ENCODE measurements at places on chromosomes 7 and 10.

GRCh38 chr7:7098280-7098818 is 84.0 kb upstream of the C1GALT1 start:
- DNase-seq, result no peak

- no peak for DNase-seq
These were observed 24.5 kb downstream of the STEAP1 start for GRCh38 chr7:90178679-90179278.

GRCh38 chr10:69065406-69066361 is 22.2 kb upstream of the SRGN start:
- no peak for DNase-seq

DNA sequence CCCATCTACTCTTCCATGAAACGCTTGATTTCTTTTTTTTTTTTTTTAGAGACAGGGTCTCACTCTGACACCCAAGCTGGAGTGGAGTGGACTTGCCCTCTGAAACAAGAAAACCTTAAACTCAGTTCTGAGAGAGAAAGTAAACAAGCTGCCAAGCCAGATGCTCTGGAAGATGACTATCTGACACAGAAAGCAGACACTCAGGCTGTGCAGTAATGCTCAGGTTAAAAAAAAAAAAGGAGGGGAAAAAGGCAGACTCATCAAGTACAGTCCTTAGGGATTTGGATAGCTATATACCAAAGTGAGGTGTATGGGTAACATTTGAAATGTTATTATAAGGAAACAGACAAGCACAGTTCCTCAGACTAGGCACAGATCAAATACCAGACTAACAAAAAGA is 80.5 kb downstream of the IDE start:
- no peak for DNase-seq

GRCh38 chr10:93604146-93604545 is 3.1 kb upstream of the RBP4 start:
- no peak for DNase-seq

DNA sequence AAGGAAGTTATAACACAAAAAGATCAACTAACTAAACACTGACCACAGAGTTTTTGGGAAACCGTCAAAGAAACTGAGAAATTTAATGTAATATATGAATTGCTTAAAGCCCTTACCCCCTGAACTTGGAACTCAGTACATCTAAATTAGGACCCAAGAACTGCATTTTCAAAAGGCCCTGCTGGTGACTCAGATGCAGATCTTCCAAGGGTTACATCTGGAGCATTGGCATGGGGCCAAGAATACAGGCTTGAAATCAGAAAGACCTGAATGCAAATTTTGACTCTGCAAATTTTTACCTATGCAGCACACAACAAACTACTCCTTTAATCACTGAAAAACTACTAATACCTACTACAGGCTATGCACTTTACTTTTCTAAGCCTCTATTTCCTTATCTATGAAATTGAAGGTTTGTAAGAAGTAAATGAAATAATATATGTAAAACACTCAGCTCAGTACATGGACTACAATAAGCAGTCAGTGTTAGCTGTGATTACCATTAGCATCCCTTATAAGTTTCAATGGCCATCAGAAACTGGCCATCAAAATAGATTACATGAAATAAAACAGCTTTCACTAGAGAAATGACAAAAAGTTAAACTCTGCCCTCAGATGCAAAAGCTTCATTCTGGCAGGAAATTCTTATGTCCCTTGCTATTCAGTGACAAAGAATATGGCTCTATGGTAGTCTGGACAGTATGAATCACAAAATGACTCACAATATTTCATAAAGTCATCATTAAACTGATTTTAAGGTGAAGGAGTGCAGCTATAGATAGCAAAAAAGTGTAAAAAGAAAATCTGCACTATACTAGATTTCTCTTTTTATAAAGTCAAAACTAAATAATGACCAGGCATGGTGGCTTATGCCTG is 43.6 kb downstream of the NSUN6 start:
- no peak for DNase-seq

DNA sequence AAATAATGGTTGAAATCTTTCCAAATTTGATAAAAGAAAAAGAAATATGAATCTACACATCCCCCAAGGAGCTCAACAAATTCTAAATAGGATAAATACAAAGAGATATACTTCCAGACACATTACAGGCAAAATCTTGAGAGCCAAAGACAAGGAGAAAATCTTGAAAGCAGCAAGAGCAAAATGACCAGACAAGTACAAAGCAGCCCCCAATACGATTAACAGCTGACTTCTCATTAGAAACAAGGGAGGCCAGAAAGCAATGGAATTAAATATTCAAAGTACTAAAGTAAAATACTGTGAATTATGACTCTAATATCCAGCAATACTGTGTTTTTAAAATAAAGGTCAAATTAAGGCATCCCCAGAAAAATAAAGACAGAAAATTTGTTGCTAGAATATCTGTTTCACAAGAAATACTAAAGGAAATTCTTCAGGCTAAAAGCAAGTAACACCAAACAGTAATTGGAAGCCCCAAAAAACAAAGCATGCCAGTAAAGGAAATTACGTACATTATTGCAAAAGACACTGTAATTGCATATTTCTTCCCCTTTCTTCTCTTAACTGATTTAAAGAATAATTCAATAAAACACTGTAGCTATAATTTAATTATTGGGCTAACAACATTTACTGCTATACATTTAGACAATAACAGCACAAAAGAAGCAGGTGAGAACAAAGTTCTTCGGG is 36.4 kb downstream of the ZNF438 start:
- DNase-seq, result no peak

DNA sequence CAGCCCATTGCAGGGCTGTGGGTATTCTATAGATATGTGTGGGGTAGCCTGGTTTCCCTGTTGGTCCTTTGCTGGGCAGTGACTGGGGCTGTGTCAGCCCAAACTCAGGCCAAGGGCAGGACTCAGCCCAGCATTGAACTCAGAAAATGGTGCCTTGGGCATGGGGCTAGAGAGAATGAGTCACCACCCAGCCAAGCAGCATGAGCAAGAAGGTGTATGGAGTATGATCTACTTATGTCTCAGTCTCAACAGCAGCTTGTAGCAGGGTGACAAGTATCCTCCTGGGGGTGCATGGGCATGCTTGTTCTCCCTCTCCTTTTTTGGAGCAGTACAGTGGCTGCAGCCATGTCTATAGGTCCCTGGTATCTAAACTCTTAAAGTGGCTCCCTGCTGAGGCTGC is 32.0 kb downstream of the STK31 start:
- DNase-seq, result no peak

GRCh38 chr10:75076348-75076747 is 35.1 kb upstream of the SAMD8 start:
- no peak for DNase-seq

GRCh38 chr10:92756201-92757065 is 66.7 kb downstream of the HHEX start:
- DNase-seq, result no peak

DNA sequence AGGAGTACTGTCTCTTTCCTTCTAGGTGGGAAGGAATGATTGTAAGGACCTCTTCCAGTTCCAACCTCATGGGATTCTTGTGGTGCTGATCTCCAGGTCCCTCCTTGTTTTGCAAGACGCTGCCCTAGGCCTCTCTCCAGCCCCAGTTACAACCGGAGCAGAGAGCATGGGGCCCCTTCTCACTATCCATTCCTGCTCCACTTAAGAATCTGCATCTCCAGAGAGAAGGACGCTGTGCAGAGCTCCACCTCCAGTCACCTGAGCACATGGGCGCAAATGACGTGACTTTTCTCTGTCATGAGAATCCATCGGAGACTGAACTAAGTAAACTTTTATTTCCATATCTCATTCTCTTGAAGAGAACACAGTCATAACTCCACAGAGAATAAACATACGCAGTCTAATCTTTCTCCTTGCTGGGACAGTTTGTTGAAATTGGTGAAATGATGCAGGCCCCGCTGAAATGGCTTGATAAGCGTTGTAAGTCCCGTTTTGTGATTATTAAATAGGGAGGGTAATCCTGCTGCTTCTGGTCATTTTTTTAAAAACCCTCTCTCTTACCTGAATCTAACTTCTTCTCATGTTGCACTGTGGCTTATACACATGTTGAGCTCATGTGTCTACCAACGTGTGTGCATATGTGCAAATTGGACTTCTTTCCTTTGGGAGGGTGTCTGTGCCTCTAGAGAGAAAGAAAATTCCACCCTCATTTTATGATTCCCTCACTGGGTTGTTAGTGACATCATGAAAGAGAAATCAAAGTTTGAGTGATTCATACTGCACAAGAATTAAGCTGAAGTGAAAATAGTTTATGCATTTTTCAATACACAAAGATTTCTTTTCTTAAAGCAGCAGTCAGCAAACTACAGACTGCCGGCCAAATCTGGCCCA is 133.2 kb upstream of the TBX20 start:
- no peak for DNase-seq

DNA sequence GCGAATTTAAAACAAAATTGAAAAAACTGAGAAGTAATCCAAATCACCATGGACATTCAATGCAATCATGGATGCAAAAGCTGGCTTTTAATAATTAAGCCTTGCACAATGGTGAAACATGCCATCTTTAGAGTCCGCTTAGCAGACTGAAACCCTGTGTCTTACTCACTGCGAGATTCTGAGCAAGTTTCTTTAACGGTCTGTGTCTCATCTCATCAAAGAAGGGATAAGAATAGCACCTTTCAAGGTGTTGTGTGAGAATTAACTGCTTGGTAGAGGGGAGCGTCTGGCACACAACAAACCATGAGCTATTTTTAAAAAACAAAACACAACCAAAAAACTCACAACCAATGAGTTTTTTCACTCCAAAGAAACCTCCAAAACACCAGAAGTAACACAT is 21.4 kb downstream of the ACBD7 start:
- DNase-seq, result no peak

- DNase-seq, result no peak
These were observed 87.2 kb downstream of the ABCC2 start for GRCh38 chr10:99869581-99870122.

- DNase-seq, result no peak
These were observed 1039.7 kb downstream of the NRG3 start for GRCh38 chr10:82914655-82915136.

- DNase-seq, result no peak
These were observed 15.9 kb downstream of the CAV1 start for GRCh38 chr7:116540743-116541142.

GRCh38 chr7:74013539-74014272 is 14.3 kb upstream of the ELN start:
- no peak for DNase-seq

DNA sequence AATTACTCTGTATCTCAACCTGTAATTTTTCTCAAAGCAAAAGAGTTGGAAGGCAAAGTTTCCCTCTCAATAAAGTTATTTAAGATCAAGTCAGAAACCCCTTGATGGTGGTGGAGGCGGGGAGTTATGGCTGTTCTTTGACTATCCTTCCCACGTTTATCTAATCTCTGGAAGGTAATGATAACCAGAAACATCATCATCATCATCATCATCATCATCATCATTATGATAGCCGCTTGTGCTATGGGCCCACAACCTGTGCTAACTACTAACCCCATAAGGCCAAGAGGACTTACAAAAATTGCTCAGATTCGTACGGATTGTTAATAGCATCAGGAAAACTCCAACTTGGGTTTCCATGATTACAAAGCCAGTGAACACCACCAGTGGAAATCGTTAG is 502.3 kb downstream of the SH2D4B start:
- no peak for DNase-seq

GRCh38 chr10:114058297-114058696 is 14.6 kb downstream of the ADRB1 start:
- DNase-seq, result no peak

- no peak for DNase-seq
These were observed 29.3 kb upstream of the KMT2E start for GRCh38 chr7:104984585-104985258.

GRCh38 chr7:91826377-91826776 is 54.1 kb downstream of the MTERF1 start:
- DNase-seq, result no peak

- no peak for DNase-seq
These were observed 20.8 kb upstream of the GGCT start for GRCh38 chr7:30525429-30525828.

DNA sequence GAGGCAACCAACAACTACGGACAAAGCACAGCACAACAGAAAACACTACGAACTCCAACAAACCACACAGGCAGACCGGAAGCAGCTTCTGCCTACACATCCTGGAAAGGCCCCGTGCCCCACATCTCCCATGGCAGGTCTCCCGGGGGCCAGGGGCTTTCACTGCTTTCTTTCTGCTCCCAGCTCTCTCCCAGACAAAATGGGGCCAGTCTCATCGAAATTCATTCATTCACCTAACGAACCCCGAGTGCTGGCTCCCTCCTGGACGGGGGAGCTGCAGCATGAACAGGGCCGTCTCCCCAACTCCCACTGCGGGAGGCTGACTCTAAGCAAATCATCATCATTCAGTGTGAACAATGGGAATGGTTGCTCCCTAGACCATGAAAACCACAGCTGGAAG is 47.6 kb upstream of the NANOS1 start:
- DNase-seq, result no peak

GRCh38 chr10:113549856-113550255 is 3.0 kb upstream of the HABP2 start:
- DNase-seq, result no peak

DNA sequence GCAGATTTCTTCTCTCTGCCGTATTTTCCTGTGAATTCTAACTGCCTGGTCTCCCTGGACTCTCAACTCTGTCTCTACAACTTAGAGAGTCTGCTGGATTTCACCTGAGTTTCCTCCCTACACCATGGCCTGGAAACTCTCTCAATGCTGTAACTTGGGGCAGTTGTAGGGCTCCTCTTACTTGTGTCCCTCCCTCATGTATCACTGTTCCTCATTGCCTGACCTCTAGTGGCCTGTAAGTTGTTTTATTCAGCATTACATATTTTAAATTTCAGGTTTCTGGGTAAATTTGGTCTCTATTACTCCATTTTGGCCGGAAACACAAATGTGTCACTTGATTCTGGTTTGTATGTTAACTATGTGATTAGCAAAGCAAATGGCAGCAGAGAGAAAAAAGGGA is 70.9 kb downstream of the DYNC1I1 start:
- DNase-seq, result no peak

DNA sequence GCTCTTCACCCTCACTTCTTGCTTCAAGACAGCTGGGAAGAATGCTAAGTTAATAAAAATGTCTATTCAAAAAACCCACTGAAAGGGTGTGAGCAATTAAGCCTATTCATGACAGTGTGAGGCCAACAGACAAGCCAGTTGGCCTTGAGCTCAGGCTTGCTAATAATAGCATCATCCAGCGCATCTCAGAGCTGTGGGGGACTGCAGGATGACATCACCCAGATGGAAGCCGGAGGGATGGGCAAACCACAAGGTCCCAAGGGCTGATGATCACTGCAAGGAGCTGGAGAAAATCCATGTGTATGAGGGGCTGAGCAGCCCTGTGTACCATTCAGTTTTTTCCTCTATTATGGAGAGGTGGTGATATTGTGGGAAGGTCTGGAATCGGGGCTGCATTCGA is 770.4 kb downstream of the TNS3 start:
- no peak for DNase-seq

- no peak for DNase-seq
These were observed 276.4 kb downstream of the ETV1 start for GRCh38 chr7:13713092-13713491.

- DNase-seq, result no peak
These were observed 56.3 kb upstream of the BMPER start for GRCh38 chr7:33849004-33849403.

Measured in NCI-H1048 (cell line).